NCI-H2081 (cell line): ENCODE measurements at places on chromosomes 11 and 22.
A peak's percentile ranks its signal among the peaks of the same experiment; 100 is the strongest.

GRCh38 chr11:96242191-96242847 is 100.7 kb downstream of the MAML2 start:
- no peak for DNase-seq

DNA sequence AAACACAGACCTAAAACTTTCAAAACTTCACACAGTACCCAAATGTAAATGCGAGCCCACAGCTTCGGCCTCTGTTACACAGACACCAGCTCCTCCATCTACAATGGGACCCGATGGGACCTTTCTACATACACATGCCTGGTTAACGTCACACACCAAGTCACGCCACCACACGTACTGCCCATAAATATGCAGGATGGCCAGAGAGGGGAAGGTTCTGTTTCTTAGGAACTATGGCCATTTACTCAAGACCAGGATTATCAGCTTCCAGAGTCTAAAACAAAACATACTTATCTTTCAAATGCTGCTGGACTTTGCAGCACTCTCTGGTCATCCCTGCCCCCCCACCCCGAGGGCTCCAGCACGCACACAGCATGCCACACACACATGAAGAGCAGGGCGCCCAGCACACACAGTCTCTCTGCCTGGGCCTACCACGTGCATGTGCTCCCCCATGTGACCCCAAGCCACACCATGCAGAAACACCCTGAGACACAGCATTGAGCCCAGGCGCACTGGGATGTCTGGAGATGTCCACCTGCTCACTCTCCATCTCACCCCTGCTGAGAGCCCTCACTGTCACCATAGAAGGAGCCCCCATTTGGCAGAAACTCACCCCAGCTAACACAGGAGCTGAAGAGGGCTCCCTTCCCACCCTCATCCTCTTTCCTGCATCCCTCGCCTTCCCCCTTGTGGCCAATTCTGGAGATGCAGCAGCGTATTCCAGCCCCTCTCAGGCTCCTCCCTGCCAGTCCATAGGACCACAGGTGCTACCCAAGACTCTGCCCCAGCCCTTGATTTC is 61.8 kb downstream of the SLC22A12 start:
- peak; percentile 64 for DNase-seq

- peak; percentile 22 for DNase-seq
These were observed 31.9 kb downstream of the FBLN1 start for GRCh38 chr22:45534339-45535192.

DNA sequence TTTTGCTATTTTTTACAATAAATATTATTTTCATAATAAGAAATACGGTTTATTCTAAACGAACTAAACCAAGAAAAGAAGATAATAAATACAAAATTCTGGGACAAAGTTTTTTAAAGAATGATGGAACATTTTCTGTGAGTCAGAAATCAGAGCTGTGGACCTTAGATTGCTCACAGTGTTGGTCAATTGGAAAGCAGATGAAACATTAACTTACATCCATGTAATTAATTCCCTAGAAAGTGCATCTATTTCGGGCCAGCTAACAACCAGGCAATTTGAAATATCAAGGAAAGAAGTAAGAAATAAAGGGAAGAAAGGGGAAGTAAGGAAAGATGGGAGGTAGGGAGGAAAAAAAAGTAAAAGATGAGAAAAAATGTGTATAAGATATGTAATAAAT is 1569.8 kb upstream of the TENM4 start:
- DNase-seq, result no peak

DNA sequence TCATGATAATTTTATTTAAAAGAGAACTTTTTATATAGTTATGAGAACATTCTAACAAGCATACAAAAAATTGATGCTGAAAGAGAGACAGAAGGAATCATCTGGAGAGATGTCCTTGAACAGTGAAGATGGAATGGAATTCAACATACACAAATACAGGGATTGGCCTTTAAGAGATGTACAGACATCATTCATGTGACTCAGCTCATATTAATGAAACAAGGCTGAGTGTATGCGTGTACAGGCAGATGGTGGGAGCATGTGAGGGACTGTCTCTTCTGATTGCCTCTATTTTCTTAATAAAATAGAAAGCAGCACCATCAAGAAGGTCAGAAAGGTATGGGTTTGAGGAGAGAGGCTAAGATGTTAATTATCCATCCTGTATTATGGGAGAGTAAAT is 793.3 kb downstream of the CNTN5 start:
- no peak for DNase-seq

DNA sequence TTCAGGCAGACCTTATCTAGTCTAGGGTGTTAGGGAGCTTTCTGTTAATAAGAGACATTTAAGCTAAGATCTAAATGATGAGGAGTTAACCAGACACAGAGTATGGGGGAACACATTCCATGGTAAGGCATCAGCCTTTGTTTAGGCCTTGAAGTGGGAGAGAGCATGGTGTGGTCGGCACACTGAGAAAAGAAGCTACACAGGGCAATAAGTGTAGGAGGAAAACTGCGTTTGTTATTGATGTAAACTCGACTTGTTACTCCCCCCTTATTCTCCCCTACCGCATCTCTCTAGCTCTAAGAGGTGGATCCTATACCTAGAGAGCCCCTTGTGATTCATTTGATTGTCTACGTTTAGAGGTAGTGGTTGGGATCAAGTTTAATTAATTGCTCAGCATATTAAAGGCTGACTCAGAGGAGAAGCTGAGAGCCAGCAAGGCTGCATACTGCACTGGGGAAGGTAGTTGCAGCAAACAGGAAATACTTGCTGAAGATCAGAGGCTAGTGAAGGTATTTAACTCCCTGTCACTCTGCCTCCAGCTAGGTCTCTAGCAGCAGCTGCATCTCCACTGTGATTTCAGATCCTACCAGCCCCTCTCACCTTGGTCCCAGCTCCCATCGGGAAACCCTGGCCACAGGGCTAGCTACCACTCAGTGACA is 86.8 kb upstream of the TEAD1 start:
- DNase-seq, result no peak

GRCh38 chr11:71986131-71986530 is 12.6 kb upstream of the IL18BP start:
- DNase-seq, result no peak

DNA sequence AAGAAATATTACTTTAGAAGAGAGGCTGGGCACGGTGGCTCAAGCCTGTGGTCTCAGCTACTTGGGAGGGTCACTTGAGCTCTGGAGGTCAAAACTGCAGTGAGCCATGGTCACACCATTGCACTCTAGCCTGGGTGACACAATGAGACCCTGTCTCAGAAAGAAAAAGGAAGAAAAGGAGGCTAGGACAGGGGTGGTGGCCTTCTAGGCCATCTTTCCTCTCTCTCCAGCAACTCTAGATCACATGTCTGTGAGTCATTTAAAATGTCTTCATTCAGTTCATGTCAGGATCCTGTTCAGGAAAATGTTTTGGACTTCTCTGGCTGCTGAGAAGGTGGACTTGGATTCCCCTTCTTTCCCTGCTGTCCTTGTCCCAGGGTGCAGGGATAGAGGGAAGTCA is 53.3 kb downstream of the PPFIA1 start:
- no peak for DNase-seq

- DNase-seq, result no peak
These were observed 101.1 kb downstream of the ATXN10 start for GRCh38 chr22:45772743-45773142.

DNA sequence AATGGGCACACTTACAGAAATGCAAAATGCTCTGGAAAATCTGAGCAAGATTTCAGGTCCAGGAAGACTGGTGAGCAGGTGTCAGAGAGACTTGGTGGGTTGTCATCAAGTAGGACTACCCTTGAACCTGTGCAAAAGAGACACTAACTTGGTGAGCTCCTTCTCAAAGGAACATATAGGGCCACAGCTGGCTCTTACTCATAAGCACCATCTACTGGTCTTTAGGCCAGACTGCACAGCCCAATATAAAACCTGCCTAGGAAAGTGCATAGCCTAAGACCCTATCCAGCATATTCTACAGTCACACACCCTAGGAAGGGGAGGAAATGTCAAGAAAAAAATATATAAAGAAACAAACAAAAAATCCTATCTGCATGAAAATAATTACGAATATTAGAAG is 18.2 kb upstream of the OR10W1 start:
- DNase-seq, result peak; percentile 0

DNA sequence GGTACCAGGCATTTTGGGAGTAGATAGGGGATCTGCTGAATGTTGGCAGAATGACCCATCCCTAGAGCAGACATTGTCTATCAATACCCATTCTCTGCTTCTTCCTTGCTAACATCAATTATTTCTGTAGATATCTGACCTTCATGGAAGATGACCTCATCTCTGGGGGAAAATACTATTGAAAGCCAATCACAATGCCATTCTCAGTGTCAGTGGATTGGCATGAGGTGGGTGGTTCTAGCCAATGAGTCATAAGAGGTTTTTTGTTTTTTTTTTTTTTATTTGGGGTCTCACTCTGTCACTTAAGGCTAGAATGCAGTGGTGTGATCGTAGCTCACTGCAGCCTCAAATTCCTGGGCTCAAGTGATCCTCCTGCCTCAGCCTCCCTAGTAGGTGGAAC is 42.5 kb downstream of the SNX19 start:
- DNase-seq, result no peak

- DNase-seq, result no peak
These were observed 3.8 kb upstream of the PPFIBP2 start for GRCh38 chr11:7509966-7510365.

DNA sequence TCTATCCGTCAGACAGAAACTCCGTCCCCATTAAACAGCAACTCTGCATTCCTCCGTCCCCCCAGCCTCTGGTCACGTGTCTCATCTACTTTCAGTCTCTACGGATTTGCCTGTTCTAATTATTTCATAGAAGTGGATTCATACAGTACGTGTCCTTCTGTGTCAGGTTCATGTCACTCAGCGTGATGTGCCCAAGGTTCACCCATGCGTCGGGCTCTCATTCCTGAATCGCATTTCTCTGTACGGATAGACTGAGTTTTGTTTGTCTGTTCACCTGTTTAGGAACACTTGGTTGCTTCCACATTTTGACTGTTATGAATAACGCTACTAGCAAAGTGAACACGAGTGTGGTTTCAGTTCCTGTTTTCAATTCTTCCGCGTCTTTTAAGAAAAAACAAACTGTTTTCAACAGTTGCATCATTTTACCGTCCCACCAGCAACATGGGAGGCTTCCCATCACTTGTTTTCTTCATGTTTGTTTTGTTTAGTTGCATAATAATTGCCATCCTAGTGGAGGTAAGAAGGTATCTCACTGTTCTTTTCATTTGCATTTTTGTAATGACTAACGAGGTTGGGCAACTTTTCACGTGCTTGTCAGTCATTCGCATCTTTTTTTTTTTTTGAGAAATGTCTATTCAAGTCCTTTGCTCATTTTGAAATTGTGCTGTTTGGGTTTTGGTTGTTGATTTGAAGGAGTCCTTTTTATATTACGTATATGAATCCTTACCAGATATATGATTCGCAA is 8.9 kb upstream of the NLRP6 start:
- no peak for DNase-seq

DNA sequence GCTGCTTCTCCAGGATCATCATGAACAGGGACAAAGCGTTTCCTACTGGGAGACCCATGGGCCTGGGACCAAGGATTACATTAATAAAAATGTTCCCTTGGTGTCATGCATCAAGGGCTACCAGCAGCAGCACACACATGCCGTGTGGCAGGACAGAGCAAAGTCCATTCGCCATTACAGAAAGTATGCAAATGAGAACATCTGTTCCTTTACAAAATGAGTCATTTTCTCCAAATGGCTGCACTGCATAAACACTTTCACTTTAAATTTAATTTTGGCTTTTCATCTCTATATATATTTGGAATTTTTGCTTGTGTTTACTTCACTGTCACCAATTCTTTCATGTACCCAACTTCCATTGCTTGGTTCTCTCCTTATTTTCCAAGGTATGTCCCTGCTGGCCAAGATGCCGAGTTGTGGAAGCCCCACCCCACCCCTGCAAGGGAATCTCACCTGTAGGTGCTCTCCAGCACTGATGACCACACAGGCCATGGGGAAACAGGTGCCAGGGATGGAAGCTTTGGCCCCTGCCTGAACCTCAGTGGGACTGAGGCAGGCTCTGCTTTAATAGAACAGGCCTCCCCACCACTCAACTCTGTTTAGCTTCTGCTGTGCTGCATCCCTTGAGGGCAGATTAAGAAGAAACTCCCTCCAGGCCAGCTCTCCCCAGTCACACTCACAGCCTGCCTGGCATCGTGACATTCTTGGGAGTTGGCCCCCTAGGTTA is 15.6 kb upstream of the GNAZ start:
- no peak for DNase-seq

DNA sequence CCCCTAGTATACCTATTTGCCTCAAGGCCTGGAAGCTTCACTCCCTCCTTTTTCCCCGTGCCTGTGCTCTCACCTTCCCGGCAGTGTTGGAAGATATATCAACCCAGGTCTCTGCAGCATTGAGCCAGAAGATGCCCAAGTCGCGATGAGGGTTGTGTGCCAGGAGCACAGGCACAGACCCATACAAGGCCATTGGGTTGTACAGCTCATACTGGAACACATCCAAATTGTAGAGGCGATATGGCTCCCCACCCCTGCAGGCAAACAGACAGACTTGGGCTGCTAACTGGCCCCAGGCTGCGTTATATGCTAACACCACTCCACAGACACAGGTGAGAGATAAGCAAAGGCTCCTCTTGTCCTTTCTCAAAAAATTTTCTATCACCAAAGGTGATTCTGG is 10.7 kb upstream of the B3GAT3 start:
- DNase-seq, result no peak

- peak; percentile 20 for DNase-seq
These were observed 7.4 kb downstream of the NDUFV1 start for GRCh38 chr11:67613960-67614715.

DNA sequence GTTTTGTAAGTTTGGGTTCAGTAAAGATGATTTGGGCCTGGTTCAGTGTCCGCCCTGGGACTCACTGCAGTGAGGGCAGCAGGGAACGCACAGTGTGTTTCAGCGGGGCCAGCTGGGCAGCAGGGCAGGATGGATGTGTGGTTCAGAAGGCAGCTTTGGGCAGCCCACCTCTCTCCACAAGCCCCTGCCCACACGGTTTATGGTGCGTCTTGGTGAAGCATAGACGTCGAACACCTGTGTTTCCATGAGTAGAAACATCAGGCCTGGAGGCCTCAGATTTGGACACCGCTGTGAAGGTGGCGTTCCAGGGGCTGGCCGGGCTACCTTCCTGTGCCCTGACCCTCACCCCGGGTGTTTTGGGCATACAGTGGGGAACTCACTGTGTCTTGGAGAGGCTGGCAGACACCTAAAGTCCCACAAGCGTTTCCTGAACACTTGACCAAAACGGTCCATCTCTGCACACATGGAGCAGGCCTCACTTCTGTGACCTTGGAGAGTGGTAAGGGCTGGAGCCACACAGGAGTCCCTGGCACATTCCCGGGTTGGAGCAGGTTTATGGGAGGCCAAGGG is 59.0 kb downstream of the ST14 start:
- no peak for DNase-seq
